RPMI8226 (cell line): ENCODE measurements at places on chromosomes 2 and 18.

GRCh38 chr2:170930991-170931266 is 1.9 kb downstream of the GORASP2 start:
- no peak for DNase-seq

GRCh38 chr2:239625971-239626734 is 225.3 kb upstream of the HDAC4 start:
- no peak for DNase-seq

GRCh38 chr2:3126171-3126910 is 251.3 kb downstream of the EIPR1 start:
- DNase-seq, result no peak

- DNase-seq, result peak; percentile 13
These were observed 15.4 kb upstream of the MLPH start for GRCh38 chr2:237471438-237472186.

GRCh38 chr2:195808189-195808588 is 151.2 kb downstream of the SLC39A10 start:
- no peak for DNase-seq

DNA sequence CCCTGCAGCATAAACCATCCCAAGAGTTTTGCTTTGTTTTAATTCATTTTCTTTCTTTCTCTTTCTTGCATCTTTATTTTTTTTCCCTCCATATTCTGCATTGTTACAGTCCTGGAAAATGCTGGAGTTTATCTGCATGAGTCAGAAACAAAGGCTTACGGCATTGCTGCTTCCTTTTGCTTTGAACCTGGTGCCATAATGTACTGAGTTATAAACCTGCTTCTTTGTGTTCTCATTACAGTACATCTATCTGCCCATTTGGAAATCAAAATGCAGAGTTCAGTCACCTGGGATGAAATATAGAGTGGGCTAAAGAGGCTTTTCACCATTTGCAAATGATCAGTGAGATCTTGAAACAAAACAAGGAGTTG is 1009.2 kb upstream of the FANCL start:
- no peak for DNase-seq

DNA sequence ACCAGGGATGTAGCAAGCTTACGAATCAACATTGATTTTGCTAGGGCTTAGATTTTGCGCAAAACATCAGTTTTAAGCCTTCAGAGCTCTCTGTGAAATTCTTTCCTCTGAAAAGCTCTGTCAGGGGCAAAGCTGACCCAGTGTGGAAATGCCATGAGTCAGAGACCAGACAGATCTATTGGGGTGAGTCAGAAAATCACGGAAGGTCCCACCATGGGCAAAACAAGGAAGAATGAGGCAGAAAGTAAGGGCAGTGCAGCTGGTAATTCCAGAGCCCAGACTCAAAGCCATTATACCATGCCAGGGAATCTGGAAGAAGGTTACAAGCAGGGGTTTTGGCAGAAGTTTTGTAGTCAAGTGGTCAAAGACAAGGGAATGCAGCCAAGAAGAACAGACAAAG is 256.6 kb upstream of the CTAGE1 start:
- no peak for DNase-seq

GRCh38 chr18:6730416-6731221 is 1.1 kb downstream of the ARHGAP28 start:
- DNase-seq, result no peak
